Activated T-helper 1 cell treated with Interleukin-2 at 50 U/mL for 16 hours (primary cell): ENCODE measurements at places on chromosomes 4 and X.

GRCh38 chrX:39936886-39937770, 160.6 kb downstream of the BCOR start:
- DNase-seq, result no peak

GRCh38 chr4:189124149-189124758, 816.4 kb upstream of the FRG1 start:
- no peak for DNase-seq

GRCh38 chrX:39645178-39645895, 452.4 kb downstream of the BCOR start:
- no peak for DNase-seq

GRCh38 chr4:38105475-38106220, 145.4 kb downstream of the PTTG2 start:
- no peak for DNase-seq

DNA sequence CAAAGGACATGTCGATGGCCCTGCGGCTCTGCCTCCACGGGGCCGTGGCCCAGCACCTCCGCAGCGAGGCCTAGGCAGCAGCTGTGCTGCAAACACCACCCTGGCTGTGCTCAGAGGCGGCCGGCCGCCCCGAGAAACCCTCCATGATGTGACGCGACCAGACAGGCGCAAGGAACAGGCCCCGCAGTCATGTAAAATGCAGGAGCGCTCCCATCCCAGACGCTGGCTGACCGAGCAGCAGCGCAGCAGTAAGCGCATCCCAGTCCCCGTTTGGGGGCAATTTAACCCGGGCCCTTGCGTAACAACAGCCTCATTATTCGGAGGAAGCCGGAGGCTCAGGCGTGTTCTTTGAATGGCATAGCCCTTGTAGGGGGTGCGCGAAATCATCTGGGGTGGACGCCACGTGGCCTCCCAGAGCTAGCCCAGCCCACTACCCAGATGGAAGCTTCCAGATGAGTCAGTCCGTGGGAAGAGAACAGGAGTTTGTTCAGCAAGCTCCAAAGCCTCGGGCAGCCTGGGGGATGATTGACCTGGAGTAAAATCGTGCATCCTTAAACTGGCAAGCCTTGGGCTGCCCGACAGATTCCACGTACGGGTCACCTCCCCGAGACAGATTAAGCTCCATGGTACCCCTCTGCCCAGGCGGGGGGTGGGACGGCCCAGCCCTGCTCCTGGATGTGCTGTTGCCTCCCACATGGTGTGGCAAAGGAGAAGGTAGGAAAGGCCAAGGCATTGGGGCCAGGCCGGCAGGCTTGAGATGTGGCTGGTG, 124.0 kb downstream of the HMX1 start:
- no peak for DNase-seq

DNA sequence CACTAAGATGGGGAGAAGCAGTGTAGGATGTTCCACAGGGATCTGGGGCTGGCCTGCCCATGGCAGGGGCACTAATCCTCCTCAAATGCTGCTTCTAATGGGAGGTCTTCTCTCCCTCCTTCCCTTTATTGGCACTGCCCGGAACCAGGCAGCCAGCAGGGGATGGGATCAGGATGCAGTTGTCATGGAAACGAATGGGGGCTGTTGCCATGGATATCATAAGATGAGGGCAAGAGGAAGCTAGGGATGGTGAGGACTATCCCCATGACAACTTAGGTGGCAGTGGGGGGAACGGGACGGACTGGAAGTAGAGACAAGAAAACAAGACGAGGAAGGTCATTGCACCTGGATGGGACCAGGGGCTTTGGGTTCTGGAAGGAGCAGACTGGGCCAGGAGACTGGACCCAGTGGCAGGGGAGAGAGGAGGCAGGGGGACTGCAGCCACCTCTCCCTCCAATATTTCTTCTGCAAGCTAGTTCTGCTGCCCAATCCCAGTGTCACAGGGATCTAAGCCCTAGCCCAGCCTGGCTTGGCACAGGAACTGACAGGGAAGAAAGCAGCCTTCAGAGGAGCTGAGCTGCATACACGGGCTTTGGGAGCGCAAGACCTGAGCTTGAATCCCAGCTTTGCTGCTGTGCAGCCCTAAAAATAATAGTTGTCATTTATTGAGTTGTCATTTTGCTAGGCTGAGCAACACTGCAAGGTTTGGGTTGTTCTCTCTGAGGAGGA, 19.0 kb downstream of the IQSEC2 start:
- DNase-seq, result no peak

DNA sequence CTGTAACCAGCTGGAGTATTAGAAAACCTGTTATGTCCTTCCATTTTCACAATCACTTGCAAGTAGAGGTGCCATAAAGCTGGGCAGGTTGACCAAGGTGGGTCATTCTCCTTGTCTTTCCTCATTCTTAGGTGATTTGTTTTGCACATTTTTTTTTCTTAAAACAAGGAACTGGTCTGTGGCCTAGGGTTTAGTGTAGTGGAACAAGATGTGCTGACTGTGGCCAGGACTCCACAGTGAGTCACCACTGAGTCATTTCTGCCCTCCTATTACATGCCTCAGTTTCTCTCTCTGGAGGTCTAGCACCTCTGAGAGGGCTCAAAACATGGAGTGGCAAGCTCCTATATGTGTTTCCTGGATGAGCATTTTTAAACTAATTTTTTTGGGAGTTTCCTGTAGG, 355.9 kb downstream of the GPM6A start:
- no peak for DNase-seq
